ENCODE measurements at places on chromosomes 5 and 9.

- no peak for DNase-seq
Measured at GRCh38 chr5:3041001-3041400, 289.5 kb upstream of the IRX2 start.

- no peak for DNase-seq
Measured at GRCh38 chr5:69242215-69242927, 7.7 kb downstream of the CDK7 start.

- no peak for DNase-seq
Measured at GRCh38 chr9:115444959-115445358, 327.0 kb upstream of the TNC start.

DNA sequence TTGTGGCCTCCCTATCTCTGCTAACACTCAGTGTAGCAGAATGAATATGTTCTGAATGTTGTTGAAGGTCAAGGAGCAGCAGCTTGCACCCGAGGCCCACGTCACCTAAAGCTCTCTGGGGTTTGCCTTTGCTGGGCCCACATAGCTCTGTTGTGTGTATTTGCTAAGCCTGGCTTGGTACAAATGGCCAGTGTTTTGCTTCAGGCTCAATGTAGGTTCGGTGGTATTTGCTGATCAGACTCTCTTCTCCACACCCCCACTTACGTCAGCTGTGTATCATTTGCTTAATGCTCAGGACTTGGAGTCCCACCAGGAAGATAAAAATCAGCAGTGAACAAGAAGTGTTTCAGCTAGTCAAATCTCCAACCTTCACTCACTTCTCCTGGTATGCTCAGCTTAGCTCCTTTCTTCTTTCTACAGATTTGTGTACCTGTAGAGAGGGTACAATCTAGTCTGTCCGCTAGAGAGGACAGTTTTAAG is 4.8 kb upstream of the RFESD start:
- DNase-seq = no peak

- DNase-seq = no peak
Measured at GRCh38 chr5:154059039-154059430, 20.3 kb downstream of the MFAP3 start.

GRCh38 chr5:180173875-180174586 is 35.0 kb downstream of the RASGEF1C start:
- DNase-seq = no peak

GRCh38 chr9:107940616-107941595 is 451.3 kb upstream of the KLF4 start:
- no peak for DNase-seq

DNA sequence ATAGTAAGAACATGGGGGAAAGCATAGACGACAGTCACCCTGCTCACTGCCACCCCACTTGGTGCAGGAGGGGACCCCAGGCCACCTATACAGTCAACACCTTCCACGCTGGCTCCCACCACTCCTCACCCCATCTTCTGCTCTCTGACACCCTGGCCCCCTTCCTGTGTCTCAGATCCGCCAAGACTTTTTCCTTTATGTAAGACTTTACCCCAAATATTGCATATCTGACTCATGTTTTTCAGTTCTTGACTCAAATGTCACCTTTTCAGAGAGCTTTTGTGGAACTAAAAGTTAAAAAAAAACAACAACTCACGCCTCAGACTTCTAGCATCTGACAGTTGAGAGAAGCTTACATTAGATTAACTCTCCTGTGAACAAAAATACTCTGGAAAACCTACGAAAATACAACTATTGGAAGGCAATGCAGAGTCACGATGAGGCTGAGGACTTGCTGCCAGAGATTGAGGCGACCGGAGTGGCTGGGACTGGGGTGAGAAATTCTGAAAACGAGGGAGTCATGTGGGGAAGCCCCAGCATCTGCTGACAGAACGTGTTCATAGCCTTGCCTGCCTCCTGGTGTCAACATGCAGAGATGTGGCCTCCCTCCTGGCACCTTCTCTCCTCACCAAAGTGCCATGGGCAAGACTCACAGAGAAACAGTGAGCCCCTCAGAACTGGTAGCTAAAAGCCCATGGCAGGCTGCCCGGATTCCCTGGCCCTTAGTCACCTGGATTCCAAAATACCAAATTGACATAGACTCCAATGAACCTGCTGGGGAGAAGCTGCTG is 22.4 kb upstream of the FCN2 start:
- no peak for DNase-seq

GRCh38 chr5:74031536-74031935 is 405.5 kb downstream of the ARHGEF28 start:
- DNase-seq = no peak

GRCh38 chr5:5416733-5417132 is 5.7 kb upstream of the ICE1 start:
- no peak for DNase-seq

DNA sequence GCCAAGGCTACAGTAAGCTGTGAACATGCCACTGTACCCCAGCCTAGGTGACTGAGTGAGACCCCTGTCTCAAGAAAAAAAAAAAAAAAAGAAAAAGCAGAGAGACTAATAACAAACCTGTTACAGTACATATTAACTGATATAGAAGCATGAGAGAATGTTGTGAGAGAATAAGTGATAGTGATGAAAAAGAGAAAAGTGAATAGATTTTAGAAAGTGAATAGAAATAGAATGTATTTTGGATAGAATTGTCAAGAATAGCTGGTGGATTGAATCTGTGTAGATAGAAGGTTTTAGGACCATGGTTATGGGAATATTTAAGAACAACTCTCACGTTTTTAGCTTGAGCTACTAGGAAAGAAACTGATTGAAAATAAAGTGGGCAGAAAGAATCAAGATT is 135.8 kb downstream of the WDR70 start:
- DNase-seq = no peak

- DNase-seq = no peak
Measured at GRCh38 chr9:1922026-1922425, 93.1 kb upstream of the SMARCA2 start.

DNA sequence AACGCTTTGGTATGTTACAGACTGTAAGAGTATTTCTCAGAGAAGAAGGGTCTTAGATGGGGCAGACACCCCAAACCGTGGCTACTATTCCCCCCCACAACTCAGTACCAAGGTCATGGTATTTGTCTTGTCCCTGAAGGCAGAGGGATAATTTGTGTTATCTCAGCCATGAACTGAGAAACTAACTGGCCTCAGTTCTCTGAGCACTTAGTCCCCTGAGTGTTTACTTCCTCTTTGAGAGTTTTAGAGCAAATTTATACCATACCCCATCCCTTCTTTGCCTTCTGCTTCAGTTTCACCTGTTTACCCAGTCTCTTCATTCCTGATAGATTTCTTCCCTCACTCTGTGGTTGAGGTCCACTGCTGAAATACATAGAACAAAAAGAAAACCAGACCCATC is 183.9 kb downstream of the LRRC70 start:
- no peak for DNase-seq

DNA sequence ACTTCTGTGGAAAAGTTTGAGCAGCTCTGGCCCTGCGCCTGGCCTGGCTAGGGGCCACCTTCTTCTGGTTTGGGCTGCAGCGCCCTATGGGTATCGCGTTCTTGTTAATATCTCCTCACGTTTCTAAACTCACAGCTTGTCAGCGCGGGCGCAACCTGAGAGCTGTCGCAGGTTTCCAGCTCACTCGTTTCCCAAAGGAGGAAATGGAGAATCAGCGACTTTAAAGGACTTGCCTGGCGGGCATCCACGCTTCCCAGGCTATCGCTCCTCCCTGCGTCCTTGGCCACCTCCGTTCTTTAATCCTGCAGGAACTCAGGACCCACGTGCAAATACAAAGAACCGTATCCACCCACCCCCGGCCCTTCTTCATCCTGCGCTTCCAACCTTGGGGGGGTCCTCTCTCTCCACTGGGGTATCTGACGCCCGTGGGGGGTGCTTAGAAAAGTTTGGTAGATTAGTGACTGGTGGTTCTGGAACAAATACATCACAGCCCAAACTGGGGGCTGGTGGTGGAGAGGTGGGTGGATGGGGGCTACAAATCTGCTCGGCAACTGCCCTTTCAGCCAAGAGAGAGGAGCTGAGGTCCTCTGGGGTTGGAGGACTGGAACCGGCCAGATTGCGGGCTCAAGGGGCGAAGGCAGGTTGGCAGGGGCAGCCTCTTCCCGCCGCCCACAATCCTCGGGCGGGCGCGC is 578 bp upstream of the PSAT1 start:
- peak; percentile 49 for DNase-seq

GRCh38 chr9:29285818-29286217 is 1712.5 kb upstream of the C9orf72 start:
- peak; percentile 23 for DNase-seq

GRCh38 chr9:119961774-119962424 is 592.7 kb upstream of the BRINP1 start:
- no peak for DNase-seq

GRCh38 chr9:109496841-109497225 is 1.3 kb downstream of the PTPN3 start:
- no peak for DNase-seq

- DNase-seq = no peak
Measured at GRCh38 chr9:38137342-38137741, 68.3 kb upstream of the SHB start.

DNA sequence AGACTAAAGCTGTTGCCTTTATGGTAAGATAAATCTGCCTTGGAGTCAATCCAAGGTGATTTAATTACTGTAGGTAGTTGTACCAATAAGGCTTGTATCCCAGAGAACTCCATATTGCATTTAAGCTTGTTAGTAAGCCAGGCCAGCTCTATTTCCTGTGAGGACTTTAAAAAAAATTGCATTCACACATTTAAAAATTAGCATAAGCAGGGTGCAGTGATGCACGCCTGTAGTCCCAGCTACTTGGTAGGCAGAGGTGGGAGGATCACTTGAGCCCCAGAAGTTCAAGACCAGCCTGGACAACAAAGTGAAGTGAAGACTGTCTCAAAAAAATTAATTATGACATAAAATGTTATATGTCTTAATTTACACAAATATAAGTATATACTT is 28.7 kb upstream of the ABL1 start:
- no peak for DNase-seq

DNA sequence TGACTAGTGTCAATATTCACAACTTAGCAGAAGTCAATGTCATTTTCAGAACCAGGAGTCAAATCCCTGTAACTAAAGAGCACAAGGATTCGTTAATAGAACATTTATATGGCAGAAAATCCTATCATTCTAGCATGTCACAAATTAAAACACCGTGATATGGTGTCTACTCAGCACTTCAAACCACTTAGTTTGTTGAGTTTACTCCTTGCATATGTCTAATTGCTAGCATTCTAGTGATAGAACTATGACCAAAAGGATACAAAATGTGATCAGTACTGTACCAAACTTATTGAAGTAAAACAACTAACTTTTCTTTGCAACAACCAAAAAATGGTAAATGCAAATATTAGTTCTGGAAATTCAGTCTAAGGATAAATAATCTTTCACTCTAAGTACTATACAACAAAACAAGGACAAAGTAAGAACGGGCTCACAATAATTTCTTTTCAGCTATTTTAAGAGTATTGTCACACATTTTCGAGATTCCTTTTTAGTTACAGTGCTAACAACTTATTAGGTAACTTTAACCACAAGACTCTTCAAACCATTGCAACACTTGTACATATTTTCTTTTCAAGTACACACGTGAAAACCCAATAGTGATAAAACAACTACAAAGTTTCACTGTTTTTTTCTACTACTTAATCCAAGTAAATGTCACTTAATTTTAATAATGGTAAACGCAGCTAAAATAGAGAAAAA is 845.2 kb upstream of the CDH10 start:
- DNase-seq = peak; percentile 39

DNA sequence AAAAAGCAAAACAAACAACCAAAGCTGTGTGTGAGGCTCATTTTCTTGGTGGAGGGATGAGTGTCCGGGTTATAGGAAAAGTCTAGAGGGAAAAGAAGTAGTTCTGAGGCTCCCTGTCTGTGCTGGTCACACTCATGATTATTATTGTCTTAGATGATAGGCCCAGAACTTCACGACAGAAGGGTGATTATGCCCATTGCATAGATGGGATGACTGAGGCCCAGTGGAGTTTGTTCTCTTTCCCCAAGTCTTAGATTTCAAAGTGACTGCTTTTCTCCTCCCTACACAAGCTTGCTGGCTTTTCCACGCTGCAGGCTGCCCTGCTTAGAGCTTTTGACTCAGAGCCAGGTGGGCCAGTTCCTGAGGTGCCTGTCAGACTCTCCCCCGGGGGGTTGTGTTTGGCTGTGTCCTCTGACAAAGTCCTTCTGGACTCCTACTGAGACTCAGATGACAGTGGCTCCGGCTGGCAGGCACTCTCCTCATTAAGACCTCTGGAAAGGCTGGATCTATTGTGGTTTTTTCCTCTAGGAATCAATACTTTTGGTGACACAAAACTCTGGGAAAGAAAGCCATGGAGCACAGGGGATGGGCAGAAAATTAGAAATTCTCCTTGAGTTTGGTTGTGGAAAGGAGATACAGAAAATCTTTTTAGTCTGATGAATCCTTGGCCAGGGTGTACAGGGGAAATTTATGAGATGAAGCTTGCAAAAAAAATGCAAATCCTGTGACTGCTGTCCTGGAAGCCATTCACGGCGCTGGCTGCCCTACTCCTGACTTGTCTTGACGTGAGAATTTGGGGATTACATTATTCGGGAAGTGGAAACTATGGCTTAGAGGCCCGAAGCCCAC is 120.9 kb downstream of the NSG2 start:
- no peak for DNase-seq

DNA sequence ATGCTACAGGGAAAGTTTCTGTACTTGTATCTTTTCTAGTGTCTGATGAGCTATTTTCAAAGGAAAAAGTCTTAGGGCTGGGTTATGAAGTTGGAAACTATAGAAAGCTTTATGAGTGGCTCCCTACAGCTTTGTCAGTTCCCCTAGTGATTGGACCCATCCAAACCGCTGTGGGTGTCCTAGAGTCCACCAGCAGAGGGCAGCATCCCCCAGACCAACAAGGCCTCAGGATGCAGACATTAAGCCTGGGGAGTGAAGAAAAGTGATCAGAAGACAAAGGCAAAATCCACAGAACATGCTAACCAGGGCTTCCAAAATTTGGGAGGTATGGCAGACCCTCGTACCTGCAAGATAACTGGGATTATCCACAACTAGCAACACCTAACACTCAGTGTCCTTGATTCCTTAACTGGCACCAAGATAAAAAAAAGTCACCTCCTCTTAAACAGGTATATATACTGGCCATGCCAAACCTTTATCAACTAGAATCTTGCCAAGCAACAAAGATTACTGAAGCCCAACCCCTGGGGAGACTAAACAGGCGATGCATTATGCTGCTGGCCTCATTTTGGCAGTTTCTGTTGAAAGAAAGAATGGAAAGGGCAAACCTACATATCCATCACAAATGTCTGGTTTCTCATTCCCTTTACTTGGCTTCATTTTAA is 110.4 kb upstream of the NR5A1 start:
- DNase-seq = peak; percentile 74

GRCh38 chr9:81565609-81566008 is 123.7 kb downstream of the TLE1 start:
- DNase-seq = no peak

DNA sequence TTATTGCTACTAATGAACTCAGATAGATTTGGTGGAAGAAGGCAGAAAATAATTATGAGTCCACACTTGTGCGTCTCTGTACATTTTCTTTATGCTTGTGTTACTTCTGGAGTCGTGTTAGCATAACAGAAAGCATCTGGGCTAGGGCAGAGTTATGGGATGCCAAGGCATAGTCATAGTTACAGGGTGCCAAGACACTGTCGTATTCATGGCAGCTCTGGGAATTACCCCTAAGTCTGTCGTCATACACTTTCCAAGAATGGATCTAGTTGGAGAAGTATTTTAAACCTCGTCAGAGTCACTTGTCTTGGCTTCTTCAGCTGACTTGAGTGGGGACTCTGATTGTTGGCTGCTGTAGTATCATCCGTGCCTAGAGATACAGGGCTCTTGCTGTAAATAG is 27.7 kb downstream of the CAMK4 start:
- DNase-seq = no peak
